Daoy (cell line): ENCODE measurements at places on chromosomes 5 and 9.
A peak's percentile ranks its signal among the peaks of the same experiment; 100 is the strongest.

DNA sequence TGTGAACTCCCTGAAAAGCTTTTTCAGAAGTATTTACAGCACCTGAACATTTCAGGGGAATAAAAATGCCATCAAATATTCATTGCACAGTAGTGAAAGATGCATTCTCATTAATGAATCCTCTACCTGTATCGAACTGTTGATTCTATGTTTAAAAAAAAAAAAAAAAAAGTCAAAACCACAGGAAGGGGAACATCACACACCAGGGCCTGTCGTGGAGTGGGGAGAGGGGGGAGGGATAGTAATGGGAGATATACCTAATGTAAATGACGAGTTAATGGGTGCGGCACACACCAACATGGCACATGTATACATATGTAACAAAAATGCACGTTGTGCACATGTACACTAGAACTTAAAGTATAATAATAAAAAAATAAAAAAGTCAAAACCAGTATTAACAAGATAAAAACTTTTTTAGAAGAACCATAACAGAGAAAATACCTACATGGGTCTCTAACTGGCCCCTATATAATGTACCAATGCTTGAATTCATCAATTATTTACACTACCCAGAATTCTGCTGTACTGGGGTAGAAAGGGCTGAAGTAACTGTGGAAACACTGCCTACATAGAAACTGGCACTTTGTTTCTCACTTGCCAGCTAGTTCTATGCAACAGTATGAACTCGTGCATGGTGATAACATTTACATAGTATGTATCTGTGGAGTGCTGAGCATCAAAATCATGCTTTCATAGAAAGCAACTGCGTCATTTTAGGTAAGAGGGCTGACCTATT, 48.9 kb downstream of the GNAQ start:
- DNase-seq, result no peak

DNA sequence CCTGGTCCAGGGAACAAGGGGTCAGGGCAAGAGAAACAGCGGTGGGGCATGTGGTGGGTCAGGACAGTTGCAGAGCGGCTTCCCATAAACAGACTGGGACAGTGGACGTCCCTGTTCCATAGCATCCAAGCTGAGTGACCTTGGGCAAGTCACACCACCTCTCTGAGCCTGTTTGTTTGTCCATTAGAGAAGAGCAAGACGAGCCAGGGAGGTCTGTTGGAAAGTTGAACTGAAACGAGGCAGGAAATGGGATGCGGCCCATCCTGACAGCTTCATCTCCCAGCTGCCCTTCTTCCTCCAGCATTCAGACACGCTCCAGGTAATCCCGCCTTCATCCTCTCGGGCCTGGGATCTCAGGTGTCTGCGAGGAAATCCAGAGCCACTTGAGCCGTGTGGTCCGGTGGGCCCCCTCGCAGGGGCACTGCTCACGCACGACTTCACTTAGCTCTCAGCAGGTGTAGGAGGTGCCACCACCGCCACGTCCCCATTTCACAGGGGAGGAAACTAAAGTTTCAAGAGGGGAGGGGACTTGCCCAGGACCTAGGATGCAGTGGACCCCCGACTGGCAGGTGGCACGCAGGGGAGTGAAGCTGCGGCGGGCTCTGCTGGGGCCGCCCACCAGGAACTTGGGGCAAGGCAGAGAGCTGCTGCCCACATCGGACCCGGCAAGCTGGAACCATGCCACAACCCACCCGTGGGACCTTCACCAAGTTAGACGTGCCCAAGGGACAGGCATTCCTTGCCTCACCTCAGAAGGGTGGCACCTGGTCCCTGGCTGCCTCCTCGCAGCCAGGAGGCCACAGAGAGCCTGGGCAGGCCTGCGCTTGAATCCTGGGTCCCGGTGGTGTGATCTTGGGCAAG, 13.0 kb downstream of the PTGES2 start:
- DNase-seq, result no peak

DNA sequence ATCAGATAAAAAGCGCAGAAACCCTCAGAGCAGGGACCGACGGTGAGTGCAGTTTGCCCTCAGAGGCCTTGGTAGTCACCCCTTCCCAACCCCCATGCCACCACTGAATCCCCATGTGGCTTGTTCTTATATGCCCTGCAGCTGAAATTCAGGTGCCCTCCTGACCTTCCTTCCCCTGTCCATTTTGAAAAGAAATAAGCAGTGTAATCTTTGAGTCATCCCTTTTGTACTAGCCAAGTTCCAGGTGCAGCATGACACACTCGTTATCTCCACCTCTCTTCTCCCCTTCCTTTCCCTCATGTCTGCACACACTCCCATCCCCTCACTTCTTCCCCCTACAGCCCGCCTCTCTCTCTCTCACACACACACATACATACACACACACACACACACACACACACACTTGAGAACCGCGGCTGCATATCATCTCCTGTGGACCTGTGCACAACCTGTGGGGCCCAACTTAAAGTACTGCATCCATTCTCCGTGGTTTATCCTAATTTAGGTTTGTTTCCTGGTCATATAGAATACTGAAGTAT, 53.1 kb downstream of the SYK start:
- no peak for DNase-seq

DNA sequence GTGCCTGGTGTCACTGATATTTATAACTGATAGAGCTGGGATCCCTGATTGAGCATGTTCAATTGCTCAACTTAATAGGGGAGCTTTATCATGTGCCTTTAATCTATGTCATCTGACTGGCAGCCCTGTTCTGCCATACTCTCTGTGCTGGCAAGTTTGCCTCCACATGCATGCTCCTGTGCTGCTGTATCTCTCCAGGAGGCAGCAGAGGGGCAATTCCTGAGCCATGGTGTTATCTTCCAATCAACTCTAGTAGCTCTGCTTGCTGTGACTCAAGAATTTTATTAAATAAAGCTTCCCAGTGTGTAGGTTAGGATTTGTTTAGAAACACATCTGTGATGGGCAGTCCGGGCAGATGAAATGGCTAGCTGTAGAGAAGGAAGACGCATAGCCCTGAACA, 642.0 kb downstream of the KIF4B start:
- no peak for DNase-seq

DNA sequence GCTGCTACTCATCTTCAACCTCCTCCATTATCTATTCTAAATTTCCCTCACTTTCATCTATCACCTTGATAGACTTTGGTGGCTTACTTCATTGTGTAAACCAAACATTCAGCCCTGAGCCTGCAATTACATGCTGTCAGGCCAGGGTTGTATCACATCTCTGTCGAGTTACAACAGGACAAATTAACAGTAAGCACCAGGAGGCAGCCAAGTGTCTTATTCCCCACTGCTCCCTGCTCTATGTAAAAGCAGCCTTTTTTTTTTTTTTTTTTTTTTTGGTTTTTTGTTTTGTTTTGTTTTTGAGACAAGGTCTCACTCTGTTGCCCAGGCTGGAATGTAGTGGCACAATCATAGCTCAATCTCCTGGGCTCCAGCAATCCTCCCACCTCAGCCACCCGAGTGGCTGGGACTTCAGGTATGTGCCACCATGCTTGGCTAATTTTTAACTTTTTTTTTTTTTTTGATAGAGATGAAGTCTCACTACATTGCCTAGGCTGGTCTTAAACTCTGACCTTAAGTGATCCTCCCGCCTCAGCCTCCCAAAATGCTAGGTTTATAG, 15.2 kb upstream of the ZCCHC9 start:
- no peak for DNase-seq

- DNase-seq, result no peak
Observed at GRCh38 chr5:53318303-53318702, 162.1 kb upstream of the FST start.

DNA sequence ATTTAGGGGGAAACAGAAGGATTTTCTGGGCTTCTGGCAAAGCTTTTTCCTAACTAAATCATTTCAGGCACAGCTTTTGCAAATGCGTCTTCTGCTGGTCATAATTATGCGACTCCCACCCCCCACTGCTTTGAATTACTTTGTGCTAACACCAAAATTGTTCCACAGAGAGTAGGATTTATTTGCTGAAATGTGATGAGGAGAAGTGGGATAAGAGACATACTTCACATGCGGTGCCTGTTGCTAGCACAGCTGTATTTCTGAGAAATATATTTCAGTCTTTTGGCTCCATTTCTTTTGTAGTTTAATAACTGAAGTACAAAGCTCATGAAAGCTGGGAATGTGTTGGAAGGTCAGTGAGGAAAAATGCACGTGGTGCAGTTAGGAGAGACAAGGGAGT, 83.2 kb upstream of the TAS2R1 start:
- DNase-seq, result no peak

DNA sequence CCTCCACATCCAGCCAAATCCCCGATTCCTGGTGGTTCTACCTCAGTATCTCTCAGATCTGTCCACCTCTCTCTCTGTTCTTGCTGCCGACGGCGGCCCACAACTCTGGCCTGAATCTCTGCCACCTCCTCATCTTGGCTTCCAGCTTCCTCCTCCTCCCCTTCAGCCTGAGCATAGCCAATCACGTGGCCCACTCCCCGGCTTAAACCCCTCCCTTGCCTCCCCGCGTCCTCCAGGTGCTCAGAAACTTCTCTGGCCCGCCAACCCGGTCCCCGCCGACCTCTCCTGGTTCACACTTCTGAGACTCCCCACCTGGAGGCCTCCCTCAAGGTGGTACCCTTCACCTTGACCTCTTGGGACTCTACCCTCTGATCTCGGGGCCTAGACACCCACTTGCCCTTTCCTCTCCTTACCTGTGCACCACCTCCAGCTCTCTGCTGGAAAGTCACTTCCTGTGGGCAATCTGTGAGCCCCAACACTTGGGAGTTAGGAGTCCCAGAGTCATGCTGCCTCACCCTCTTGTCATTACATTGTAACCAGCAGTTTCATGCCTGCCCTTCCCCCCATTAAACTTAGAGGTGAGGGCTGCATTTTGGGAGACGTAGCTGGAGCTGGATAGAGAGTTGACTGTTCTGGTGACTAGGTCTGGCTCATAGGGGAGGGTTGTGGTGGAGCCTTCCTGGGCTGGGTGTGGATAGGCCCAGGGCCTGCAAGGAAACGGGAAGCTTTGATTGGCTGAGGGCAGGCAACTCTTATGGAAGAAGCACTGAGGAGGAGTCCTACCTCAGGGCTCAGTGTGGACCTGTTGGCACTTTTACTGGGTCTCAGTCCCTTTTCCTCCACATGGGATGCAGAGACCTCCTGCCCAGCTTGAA, 4.5 kb upstream of the SET start:
- DNase-seq, result peak; percentile 78

- DNase-seq, result no peak
Observed at GRCh38 chr9:33956544-33956943, 92.1 kb downstream of the UBAP2 start.
